NCI-H510A (cell line): ENCODE measurements at places on chromosomes 5 and 9.

GRCh38 chr9:6873857-6874256 lies 116.1 kb downstream of the KDM4C start:
- DNase-seq = no peak

GRCh38 chr5:111266491-111266890 lies 42.3 kb downstream of the CAMK4 start:
- no peak for DNase-seq

GRCh38 chr5:163303718-163304117 lies 133.7 kb upstream of the CCNG1 start:
- DNase-seq = no peak

DNA sequence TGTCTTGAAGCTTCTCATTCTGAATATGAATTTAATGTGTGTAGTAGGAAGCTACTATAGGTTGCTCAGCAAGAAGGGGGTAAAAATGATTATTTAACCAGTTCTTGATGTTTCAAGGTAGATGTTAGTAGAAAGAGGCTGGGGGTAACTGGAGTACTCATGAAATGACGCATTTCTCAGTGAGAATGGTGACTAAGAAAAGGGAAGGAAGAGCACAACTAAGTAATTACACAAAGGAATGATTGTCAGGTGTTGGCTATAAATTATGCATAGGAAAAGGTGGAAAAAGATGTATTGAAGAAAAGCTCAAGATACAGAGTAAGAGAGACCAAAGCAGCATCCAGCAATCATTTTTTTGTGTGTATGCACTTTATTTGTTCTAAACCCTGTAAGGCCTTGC lies 1.4 kb upstream of the PSIP1 start:
- no peak for DNase-seq

DNA sequence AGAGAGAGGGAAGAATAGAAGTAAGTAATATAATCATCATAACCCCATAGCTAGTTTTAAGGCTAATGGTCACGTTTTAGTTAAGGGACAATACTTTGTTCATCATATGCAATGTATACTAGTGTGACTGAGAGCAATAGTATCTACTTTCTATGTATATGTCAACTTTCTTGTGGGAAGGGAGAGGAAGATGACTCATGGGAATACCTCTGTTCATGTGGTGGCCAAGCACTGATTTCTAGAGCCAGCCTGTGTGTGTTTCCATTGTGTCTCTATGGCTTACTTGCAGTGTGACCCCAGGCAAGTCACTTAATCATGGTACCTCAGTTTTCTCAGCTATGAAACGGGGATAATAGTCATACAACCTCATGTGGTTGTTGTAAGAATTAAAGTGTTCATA lies 639.6 kb downstream of the CETN3 start:
- no peak for DNase-seq

GRCh38 chr9:90240541-90240940 lies 402.1 kb downstream of the DIRAS2 start:
- DNase-seq = no peak

- no peak for DNase-seq
Observed at GRCh38 chr5:58241389-58241788, 218.5 kb downstream of the PLK2 start.

- DNase-seq = no peak
Observed at GRCh38 chr9:124513376-124513994, 6.3 kb upstream of the NR5A1 start.

- no peak for DNase-seq
Observed at GRCh38 chr9:3506164-3506563, 19.6 kb downstream of the RFX3 start.

- peak; percentile 33 for DNase-seq
Observed at GRCh38 chr9:109477258-109478050, 20.7 kb downstream of the PTPN3 start.

- no peak for DNase-seq
Observed at GRCh38 chr5:73151766-73152410, 21.1 kb upstream of the TMEM174 start.

- no peak for DNase-seq
Observed at GRCh38 chr5:56323505-56323904, 90.4 kb upstream of the ANKRD55 start.

DNA sequence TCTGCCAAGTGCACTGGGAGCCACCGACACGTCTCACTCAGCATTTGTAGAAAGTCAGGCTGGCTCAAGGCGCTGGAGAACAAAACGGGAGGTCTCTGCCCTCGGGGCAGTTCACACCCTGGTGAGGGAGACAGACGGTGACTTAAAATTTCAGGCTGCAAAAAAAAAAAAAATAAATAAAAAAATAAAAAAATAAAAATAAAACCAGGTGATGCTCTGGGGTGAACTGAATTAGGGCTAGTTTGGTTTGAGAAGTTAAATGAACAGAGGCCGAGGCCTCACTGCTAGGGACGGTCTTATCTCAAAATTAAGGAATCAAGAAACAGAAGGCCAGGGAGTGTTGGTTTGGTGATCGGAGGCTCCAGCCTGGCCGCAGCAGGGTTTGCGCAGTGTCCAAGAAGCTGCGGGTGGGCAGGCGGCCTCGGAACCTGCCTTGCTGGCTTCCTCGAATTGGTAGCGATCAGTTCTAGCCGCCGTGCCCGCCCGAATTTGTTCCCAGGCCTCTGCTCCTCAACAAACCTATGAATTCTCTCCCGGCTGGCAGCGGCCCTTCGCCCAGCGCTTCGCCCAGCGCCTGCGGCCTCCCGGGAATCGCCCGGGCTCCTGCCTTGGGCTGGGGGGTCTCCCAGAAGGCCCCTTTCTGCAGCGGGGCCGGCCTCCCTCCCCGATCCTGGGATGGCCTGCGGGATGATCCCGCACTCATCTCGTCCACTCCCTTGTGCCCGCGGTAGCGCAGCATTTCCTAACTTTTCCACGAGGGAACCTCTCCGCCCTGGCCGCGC lies 1.5 kb downstream of the NKX2-5 start:
- DNase-seq = no peak

DNA sequence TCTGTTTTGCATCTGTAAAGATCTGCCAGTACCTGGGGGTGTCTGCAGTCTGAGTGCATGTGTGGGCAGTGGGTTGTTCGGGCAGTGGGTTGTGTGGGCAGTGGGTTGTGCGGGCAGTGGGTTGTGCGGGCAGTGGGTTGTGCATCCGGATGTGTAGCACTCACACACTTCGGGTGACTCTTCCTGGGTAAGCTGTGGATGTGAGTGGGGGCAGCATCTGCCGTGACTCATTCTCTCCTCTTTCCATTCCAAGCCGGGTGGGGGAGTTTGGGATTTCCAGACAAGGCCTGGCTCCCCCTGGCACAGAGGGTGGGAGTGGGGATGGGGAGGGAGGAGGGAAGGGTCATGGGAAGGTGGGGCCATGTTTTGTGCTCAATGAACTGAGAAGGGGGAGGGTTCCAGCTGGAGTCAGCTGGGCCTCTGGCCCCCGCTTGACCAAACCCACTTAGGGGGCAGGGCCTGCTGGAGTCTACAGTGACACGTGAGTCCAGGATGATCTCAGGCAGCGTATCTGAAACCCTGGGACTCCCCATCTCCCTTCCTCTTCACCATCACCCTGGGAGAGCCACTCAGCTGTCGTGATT lies 8.3 kb downstream of the CRB2 start:
- DNase-seq = no peak

- no peak for DNase-seq
Observed at GRCh38 chr5:179269781-179270543, 75.3 kb downstream of the ADAMTS2 start.

GRCh38 chr5:89546657-89547056 lies 663.7 kb upstream of the MEF2C start:
- no peak for DNase-seq

- DNase-seq = no peak
Observed at GRCh38 chr5:89187883-89188465, 305.0 kb upstream of the MEF2C start.

DNA sequence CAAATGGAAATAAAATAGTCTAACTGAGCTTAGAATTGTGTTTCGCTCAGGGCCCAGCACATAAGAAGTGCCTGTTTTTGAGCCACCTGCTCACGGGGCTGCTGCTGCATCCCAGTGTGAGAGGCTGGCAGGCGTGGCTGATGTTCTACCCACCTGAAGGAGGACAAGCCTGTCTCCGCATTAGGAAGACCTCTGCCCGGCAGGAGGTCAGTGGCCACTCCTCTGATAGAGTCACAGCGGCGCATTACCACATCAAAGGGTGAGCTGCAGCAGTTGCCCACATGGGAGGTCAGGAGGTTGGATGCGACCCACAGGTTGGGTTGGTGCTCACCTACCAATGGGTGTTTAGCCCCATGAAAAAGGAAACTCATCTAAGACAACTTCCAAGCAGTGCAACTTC lies 3.7 kb upstream of the SLC6A7 start:
- no peak for DNase-seq

DNA sequence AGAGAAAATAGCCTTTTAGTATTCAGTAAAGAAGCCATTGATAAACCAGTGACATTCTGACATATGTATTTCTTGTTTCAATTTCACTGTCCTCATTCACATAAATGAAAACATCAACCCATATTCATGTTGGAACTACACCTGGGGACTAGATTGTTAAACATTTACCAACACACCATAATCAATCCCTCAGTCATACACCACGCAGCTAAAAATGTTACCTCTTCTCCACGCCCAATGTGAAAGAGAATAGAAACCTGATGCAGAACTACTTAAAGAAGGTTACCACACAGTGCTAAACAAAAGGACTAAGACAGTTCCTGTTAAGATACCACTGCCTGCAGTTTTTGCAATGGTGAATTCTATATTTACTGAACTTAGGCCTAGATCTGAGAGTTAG lies 518.9 kb downstream of the PRELID2 start:
- DNase-seq = no peak

DNA sequence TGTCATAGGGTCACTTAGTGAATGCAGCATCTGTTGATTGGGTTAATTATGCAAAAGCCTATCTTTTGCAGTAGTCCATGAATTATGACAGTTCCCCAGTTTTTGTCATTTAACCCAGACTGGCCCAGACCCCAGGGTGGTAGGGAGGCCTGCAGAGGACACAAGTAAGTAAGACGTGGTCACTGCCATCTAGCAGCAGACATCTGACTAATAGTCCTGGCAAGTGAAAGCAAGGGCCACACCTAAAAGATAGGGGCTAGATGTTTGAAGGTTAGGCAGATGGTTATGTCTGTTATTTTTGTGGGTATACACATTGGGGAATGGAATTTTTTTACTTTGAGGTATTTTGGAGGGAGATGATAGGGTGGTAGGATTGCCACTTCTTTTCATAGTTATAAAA lies 48.0 kb downstream of the RAB14 start:
- DNase-seq = no peak

DNA sequence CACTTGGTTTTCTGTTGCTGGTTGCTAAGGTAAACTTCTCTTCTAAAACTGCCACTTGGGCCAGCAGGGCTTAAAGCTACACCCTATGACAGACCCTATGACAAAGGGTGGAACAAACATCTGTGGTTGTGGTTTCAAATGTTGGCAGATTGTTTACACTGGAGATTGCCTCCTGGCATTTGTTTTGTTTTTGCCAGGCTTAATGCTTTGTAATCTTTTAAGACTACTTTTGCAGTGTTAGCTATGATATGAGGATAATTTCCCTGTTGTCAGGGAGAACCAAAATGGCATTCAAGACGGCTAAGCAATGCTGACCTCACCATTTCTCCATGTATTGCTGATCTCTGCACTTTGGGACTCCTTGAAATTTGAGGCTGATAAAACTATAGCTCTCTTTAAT lies 50.3 kb downstream of the MAMDC2 start:
- DNase-seq = no peak
